ENCODE measurements at places on chromosomes 7 and 10.

DNA sequence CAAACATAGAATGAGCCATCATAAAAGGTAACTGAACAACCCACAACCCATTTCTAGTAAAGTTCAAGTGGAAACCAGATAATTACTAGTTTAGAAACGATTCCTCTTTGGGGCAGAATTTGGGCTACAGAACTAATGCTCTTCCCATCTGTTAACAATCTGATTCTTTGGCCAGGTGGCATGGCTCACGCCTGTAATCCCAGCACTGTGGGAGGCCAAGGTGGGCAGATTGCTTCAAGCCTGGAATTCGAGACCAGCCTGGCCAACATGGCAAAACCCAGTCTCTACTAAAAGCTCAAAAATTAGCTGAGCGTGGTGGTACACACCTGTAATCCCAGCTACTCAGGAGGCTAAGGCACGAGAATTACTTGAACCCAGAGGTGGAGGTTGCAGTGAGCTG is 18.5 kb downstream of the CYP51A1 start:
- no peak for DNase-seq

DNA sequence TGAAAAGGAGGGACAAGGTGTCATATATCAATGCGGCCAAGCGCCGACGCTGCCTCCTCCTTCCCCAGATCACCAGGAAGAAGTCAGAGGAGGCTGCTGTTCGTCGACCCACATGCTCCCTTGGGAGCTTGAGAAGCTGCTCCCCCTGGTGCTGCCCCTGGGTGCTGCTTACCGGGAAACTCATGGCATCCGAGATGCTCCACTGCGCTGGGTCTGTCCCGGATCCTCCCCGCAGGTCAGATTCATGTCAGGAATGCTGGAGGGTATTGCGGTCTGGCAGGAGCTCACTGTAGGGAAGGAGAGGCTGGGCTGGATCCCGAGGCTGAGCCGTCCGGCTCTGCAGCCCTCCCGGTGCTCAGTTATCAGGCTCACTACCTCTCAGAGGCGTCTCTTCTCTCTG is 123.7 kb upstream of the FAM20C start:
- no peak for DNase-seq

DNA sequence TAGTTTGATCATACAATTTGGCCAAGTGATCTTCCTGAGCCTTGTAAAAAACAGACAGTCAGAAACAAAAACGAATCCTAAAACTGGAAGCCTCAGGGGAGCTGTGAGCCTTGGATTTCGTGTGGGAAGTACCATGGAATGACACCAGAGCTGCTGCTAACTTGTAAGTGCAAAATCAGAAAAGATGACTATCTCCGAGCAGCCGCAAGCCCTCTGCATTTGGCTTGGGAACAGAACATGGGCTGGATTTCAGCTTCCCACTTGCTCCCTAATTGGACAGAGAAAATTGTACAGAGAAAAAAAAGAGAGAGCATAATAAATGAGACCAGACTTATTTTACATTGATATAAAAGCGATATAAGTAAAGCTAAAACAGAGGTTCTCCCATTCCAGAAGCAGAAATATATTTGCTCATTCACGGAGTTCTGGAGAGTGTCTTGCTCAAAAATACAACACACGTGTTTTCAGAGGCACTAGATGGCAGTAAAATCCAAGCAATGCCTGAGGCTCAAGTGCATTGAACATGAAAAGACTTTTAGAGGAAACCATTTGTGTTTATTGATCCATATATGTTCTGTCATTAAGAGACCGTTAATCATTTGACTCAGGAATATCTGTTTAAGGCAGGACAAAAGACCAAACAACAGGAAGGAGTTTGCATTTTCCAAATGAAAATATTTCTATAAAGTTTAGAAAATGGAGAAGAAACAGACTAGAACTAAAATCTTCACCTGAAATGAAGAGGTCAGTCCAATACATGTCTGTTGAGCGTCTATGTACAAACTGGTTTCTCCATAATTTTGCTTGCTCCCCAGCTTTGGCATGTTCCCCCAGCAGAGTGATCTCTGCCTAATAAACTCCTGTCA is 78.3 kb upstream of the SLC26A5 start:
- DNase-seq = no peak

GRCh38 chr10:70927189-70927943 is 39.0 kb upstream of the PCBD1 start:
- DNase-seq = no peak

DNA sequence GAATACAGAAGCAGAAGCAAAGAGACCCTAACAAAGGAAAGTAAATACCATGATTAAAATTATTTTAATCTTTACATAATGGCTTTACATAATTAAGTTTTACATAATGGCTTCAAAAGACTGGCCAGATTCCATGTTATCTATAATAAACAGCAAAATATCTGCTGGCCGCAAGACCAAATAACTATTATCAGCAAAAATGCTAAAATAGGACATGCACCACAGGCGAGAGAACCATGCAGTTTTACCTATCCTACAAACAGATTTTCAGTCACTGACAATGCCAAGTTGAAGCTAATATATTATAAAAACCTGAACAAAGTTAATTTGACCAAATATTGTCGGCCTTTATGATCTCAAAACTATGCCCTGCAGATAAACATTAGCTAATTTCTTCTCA is 34.2 kb upstream of the ANLN start:
- no peak for DNase-seq

- no peak for DNase-seq
Measured at GRCh38 chr7:75039166-75039565, 34.4 kb downstream of the RCC1L start.

- DNase-seq = no peak
Measured at GRCh38 chr7:48637382-48637781, 287.0 kb upstream of the CDC14C start.

DNA sequence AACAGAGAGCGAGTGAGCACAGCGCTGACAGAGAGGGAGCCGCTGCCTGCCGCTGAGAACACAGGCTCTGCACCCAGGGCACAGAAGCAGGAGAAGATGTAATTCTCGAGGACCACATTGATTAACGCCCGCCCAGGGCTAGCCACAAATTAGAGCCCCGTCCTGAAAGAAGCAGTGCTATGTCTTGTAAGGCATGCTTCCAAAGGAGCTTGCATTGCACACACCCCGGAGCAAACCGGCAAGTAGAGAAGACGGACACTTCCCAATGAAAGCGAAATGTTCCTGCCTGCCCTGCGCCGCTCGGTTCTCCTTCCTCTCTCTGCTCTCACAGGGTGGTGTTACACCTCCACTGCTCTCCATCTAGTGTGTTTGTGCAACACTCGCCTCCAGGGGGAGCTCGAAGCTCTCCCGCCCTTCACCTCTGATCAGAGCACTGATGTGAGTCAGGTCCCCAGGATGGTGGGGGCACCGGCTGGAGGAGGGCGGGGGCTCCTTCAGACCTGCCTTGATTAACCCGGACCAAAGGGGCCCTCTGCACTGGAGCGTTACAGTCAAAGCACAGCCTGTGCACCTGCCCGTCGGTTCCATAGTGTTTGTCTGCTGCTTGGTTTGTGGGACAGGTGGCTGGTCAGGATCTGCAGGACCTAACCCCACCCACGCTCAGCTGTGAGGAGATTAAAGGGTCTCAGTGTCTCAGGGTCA is 316.5 kb downstream of the ADARB2 start:
- peak; percentile 19 for DNase-seq

GRCh38 chr7:122858320-122858719 is 27.9 kb downstream of the CADPS2 start:
- no peak for DNase-seq

DNA sequence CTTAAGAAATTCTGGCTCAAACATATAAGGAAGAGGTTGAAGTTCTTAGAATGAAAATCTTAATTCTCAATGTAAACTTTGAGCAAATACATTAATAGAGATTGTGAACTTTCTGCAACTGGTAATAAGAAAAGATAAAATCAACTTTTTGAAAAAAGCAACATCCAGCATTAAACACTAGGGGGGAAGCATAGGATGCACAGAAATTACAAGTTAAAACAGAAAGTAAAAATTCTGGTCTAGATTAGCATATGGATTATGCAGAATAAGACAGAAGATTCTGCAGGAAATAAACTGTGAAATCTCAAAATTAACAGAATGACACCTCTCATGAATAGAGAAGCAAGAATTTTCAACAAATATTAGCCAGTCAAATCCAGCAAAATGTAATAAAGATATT is 38.0 kb upstream of the CAV2 start:
- DNase-seq = no peak

- DNase-seq = no peak
Measured at GRCh38 chr7:106858618-106859532, 6.2 kb upstream of the PIK3CG start.

- no peak for DNase-seq
Measured at GRCh38 chr10:25867321-25867720, 66.7 kb upstream of the MYO3A start.

DNA sequence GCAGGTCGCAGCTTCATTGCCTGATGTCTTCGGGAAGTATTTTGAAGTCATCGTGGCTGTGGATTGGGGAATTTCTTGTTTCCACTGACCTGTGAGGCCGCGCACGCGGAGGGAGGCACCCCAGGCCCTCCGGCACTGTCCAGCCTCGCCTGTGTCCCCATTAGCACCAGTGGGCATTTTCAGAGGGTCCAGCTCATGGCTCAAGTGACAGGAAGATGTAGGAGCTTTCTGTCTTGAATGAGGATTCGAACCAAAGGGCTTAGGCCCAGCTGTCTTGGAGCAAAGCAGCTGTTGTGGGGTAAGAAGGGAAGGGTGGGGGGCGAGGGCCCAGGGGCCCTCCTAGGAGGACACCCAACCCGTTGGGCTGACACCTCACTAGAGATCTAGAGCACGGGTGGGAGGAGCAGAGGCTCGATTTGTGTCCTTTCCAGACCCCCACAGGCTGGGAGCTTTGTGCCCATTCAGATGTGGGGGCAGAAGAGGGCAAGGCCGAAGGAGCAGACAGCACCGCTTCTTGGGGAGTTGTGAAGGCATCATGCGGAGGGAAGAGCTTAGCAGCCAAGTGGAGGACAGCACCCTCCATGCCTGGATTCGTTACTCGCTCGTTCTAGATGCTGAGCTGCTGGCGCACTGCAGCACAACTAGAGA is 914 bp downstream of the ZNF37A start:
- no peak for DNase-seq

DNA sequence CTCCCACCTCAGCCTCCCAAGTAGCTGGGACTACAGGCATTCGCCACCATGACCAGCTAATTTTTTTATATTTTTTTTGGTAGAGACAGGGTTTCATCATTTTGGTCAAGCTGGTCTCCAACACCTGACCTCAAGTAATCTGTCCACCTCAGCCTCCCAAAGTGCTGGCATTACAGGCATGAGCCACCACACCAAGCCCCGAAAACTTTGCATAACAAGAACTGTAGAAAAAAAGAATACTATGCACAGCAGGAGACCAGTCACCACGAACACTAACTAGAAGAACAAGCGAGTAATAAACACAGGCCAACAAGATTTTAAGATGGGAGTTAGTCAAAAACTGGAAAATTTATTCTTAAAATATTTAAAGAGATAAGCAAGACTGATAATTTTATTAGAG is 447.0 kb downstream of the ETV1 start:
- no peak for DNase-seq

GRCh38 chr7:108613147-108613948 is 43.7 kb downstream of the DNAJB9 start:
- no peak for DNase-seq

All from stimulated activated CD4-positive, alpha-beta T cell treated with anti-CD3 and anti-CD28 coated beads, Interleukin-1b, Interleukin-23, amount 100 ng/mL, for 4 hours (primary cell).